ENCODE measurements at places on chromosomes 12 and 14.

DNA sequence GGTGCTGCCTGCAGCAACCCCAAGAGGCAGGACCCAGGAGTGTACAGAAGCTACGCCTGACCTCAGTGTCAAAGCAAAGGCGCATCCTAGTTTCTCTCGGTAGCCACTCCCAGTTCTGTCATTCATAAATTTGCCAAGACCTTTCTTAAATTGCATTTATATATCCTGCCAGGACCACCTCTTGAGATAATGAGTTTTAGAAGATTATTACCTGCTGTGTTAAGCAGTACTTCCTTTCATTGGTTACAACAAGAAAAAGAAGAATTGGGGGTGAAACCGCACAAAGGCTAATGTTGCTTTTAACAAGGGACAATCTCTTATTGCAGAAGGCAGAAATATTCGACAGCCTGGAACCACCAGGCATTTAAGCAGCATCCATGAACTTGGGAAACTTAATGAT lies 57.8 kb downstream of the CIT start:
- no peak for DNase-seq

DNA sequence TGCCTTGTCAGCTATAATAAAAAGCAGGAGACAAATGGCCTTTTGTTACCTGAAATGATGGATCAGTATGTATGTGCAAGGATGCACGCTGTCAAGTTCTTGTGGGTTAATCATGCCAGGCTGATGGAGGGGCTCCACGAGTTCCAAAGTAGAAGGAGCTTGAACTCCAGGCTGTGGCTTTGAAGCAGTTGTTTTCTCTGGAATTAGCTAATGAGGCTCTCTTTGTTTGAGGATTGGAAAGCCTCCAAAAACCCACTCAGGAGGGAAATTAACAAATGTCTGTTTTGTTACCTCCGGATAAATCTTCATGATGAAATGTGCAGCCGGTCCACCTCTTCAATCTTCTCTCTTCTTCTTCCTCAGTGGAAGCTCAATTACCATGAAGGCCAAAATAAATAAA lies 605.5 kb downstream of the DIO2 start:
- DNase-seq, result no peak

DNA sequence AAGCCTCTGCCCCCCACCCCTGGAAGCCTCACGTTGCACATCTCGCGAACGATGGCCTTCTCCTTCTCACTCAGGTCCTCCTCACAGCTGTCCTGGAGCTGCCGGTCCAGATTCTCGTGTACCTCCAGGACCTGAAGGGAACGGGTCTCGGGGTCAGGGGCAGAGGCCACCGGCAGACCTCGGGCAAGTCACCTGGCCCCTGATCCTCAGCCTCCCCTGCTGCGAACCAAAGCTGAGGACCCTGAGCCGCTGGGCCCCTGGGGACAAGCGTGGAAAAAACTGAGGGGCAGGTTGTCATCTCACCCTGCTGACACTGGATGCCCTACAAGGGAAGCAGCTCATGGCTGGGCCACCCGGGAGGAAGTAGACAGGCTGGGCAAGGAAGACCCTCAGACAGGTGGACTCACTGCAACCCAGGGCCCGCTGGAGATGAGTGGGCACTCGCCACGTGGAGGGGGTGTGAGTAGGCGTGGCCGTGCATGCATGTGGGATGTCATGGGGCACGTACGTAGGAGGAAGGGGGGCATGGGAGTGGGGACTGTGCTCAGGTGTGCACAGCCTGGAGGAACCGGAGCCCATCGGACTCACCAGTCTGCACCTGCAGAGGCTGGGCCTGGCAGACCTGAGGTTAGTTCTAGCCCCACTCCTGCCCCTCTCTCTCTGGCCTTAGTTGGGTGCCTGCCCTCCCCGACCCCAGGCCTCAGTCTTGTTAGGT lies 35.1 kb downstream of the CCNK start:
- DNase-seq, result no peak

DNA sequence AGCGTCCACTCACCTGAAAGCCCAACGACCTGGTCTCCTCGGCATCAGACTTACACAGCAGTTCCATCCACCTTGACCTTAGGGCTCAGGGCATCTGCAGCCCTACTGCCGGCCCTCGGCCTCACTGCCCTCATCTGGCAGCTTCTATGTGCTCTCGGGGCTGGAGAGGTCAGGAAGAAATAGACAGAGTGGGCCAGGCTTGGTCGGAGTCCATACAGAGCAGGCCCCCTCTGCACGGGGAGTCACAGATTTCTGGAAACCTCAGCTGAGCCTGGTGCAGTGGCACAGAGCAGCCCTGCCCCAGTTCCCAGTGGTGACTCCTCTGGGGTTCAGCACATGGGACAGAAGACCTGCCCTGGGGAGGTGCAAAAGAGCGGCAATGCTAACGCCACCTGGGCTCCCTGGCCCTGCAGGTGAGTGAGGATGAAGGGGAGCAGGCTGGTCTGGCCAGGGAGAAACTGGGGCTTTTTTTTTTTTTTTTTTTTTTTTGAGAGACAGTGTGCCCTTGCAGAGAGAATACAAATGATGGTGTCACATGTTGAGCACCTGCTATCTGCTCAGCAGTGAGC lies 190.1 kb upstream of the PRMT8 start:
- DNase-seq, result no peak

DNA sequence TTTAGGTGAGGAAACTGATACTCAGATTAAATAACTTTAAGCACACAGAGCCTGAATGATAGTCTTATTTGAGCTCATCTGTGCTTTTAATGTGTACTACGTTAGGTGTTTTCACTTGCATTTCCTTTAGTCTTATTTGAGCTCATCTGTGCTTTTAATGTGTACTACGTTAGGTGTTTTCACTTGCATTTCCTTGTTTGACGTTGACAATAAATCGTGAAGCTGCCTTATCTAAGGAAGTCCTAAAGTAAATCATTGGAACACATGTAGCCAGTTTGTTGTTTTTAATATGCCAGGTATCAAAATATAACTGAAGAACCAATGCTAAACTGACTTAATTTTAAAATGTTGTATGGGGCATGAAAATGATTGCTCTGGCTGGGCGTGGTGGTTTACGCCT lies 2.0 kb downstream of the RAP1B start:
- no peak for DNase-seq

- DNase-seq, result no peak
Measured at GRCh38 chr14:53963320-53964227, 6.9 kb upstream of the BMP4 start.

DNA sequence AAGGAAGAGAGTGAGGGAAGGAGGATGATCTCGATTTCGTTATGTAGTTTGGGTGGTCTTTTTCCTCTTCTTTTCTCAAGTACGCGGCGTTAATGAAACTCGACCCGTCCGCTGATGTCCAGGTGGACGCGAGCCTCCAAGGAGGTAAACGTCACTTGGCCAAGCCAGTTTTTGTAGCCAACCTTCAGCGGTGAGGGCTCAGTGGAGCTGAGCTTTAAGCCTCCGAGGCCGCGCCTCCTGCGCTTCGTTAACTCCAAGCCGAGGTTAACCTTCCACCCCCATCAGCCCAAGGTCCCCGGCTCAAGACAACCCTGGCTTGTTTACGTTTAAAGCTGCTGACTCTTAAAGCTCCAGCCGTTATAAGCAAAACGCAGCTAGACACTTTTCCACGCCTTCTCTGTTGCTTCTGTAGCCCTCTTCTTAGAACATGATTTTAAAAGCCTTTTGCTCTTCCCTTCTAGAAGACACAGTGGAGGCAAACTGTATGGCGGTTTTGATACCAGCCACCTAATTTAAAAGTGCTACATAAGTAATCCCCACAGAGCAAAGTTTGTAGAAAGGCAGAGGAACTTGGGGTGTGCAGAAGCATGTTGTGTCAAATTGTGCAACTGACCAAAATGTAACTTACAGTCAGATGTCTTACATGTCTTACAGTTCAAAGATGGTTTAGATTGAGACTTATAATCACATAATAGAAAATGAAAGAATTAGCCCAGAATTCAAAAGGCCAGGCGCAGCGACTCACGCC lies 923 bp upstream of the ITPR2 start:
- no peak for DNase-seq

GRCh38 chr14:54493293-54493692 lies 4.5 kb upstream of the GMFB start:
- DNase-seq, result no peak

DNA sequence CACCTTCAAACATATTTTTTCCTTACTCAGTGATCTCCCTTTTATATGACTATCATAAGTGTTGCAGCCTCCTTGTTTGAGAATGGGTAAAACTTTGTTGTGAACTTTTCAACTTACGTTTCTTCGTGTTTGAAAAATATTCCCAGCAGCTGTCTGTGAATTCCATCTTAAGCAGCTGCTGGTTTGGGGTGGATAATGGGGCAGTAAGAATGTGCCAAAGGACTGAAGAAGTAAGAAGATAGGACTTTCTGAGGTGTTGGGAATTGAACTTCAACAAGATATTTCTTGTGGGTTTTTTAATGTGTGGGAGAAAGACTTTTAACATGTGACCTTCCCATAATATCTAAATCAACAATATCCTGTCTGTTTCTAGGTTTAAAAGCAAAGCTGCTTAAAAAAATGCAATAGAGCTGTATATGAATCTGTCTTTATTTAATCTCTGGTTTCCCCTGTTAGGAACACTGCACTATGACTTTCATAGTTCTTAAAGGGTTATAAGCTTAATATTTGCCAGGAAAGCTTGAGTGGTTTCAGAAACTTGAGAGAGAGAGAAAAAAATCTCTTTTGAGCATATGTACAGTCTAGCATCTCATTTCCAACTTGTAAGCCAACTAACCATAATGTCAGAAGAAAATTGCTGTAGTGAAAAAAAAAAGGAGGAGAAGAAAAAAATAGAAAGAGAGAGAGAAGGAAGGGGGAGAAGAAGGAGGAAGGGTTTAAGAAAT lies 1659.2 kb upstream of the FLRT2 start:
- DNase-seq, result peak; percentile 23

DNA sequence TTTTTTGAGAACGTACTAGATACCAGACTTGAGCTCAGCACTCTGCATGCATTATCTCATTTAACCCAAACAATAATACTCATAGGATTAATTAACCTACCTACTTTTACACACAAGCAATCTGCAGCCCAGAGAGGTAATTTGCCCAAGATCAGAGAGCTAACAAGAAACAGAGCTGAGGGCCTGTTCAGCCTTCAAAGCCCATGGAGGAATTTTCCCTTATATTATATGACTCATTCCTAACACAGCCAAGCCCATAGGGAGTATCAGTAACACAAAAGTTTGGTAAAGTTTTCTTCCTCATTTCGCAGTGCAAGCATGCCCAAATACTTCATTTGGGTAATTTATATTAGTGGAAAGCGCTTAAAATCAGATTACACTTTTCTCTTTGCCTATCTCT lies 94.7 kb downstream of the GALC start:
- DNase-seq, result no peak

- no peak for DNase-seq
Measured at GRCh38 chr12:25764892-25765291, 193.6 kb upstream of the RASSF8 start.

- peak; percentile 85 for DNase-seq
Measured at GRCh38 chr12:31471823-31472222, 119.1 kb downstream of the DENND5B start.

GRCh38 chr14:79064214-79064613 lies 894.0 kb downstream of the NRXN3 start:
- no peak for DNase-seq

DNA sequence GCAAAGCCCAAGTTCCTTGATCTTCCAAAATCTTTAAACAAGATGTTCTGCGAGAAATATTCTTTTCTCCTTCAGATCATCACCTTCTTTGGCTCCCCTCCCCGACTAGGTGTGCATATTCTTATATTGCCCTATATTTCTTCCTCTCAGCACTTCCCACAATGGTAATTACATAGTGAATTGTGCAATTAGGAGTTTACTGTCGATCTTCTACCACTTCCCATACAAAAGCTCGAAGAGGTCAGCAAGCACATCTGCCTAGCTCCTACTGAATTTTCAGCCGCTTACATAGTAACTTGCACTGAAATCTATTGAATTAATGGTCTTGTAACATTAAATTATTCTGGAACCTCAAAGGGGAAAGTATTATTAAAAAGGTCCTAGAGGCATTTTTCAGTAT lies 16.7 kb downstream of the OSBPL8 start:
- DNase-seq, result no peak

DNA sequence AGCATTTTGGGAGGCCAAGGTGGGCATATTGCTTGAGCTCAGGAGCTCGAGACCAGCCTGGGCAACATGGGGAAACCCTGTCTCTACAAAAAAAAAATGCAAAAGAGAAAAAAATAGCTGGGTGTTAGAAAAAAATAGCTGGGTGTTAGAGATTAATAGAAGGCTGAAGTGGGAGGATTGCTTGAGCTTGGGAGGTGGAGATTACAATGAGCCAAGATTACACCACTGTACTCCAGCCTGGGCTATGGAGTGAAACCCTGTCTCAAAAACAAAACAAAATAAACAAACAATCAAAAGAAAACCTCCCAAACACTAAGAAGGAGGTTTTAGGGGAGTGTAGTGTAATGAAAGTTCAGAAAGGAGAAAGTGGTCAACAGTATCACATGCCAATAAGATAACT lies 202.1 kb downstream of the FLRT2 start:
- DNase-seq, result no peak

DNA sequence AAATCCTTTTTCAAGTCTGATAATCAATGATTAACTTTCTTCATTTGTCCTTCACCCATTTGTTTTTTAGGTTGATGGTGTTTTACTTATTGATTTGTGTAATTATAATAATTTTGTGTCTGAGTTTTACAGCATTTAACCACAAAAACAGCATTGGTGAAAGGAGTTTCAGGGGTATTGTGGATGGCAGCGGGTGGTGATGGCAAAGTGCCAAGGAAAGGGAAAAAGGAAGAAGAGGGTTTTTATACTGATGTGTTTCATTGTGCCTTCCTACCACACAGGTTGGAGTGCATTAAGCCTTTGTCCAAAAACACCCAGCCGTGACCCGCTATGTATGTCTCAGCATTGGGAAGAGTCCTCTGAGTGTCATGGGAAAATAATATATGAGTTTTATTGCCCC lies 150.3 kb downstream of the DAD1 start:
- no peak for DNase-seq

GRCh38 chr12:100737168-100737567 lies 57.4 kb upstream of the ANO4 start:
- DNase-seq, result no peak

DNA sequence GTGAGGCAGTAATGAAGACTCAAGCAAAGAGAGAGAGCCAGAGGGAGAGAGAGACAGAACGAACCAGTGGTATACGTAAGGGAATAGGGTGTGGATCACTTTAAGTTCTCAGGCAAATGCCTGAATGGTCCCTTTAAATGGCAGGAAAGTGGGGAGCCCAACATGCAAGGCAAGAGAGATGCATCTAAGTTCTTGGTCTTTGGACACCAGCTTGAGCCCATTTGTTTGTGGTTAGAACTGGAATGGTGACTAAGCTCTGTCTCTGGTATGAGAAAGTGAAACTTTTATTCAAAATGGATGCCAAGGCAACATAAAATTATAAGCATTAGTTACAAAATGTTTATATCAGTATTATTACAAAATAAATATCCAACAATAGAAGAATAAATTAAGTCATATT lies 192.2 kb upstream of the ALG10 start:
- DNase-seq, result no peak

Data from foreskin melanocyte (primary cell).